ENCODE measurements at places on chromosomes 12 and 14.

GRCh38 chr12:53190108-53190729, 9.5 kb upstream of the CSAD start:
- peak; percentile 38 for DNase-seq

GRCh38 chr12:89067421-89068187, 284.7 kb downstream of the DUSP6 start:
- DNase-seq: no peak

- DNase-seq: no peak
Observed at GRCh38 chr14:24178399-24179178, 6.7 kb downstream of the REC8 start.

DNA sequence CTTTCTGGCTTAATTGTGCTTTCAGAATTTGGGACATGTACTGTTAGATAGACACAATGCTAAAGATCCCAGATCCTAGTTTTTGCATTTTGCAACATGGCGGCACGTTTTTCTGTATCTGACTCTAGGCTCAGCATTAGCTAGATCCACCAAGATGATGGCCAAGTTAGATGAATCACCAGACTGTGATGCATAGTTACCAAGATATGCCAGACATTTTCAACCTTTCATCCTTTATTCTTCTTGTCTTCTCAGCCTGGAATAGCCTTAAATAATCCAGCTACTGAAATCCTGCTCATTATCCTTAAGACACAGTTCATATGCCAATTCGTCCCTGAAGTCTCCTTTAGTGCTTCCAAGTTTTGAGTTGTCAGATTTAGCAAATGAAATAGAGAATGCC, 144.9 kb upstream of the CRY1 start:
- DNase-seq: no peak

- DNase-seq: no peak
Observed at GRCh38 chr12:104237930-104238329, 22.4 kb downstream of the TXNRD1 start.

DNA sequence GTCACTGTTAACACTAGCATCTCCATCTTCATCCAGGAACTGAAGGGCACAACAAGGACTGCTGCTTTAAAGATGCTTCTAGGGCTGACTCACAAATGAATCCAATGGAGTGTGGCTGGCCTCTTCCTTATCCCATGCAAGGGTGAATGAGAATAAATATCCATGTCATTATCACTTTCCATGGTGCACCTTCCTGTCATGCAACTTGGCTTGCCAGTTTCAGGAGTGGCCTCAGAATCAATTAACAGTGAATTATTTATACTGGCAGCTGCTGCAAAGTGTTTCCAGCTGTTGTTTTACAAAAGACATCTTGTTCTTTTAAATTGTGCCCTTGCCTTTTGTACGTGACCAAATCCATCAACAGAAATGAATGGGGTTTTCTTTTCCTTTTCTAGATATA, 499.3 kb upstream of the TMEM132C start:
- no peak for DNase-seq

GRCh38 chr14:51327376-51327775, 87.3 kb downstream of the TMX1 start:
- DNase-seq: no peak

- no peak for DNase-seq
Observed at GRCh38 chr12:7395950-7396349, 48.0 kb downstream of the CD163L1 start.

All from NCI-H146 (cell line).